Hypothalamus (tissue), 51 donors: ENCODE measurements at places on chromosomes 11 and 22.

- DNase-seq = no peak
Measured at GRCh38 chr11:79762279-79762921, 321.6 kb upstream of the TENM4 start.

DNA sequence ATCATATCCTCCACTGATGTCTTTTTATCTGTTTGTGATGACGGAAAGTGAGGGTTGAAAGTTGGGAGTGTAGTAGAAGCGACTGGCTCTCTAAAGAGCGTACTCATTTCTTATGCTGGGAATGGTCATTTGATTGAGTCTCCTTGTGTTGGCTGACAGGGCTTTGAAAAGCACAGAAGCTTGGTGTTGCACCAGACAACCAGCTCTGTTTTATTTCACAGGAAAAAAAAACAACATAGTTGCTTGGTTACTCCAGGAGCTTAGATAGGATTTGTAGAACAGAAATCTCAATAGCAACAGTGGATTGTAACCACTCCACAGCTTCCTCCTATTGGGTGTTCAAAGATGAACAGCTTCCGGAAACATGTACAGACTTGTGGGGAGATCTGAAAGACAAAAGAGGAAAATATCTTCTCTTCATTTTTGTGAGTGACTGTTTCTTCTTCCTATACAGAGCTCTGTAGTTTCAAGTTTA lies 2.7 kb downstream of the RBM14 start:
- no peak for DNase-seq

DNA sequence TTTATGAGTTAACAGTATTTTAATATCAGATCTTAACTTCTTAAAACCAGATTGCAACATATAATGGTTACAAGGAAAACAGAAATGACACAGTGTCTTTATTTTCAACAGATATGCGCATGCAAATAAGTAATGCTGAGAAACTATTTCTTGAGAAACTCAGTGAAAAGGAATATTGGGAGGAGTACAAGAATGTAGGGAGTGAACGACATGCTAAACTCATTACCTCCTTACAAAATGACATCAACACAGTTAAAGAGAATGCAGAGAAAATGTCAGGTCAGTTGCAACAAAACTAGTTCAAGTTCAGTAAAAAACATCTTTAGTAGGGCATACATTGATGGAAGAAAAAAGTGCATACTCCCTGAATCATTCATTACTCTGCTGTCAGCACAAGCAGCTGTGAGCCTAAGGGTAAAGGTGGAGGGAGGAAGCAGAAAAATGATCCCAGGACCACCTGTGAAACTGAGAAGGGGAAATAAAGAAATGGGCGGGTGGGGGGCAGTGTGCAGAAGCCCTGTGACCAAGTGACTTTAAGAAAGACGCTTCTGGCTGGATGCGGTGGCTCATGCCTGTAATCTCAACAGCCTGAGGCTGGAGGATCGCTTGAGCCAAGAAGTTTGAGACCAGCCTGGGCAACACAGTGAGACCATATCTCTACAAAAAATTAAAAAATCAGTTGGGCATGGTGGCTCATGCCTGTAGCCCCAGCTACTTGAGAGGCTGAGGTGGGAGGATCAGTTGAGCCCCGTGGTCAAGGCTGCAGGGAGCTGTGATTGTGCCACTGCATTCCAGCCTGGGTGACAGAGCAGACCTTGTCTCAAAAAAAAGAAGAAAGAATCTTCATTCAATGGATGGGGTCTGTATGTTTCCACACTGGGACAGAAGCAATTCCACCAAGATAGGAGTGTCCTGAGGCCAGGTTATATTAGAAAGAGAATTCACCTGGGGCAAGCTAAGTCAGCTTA lies 31.2 kb downstream of the CCDC83 start:
- no peak for DNase-seq

GRCh38 chr11:120098503-120099020 lies 39.4 kb downstream of the TRIM29 start:
- DNase-seq = no peak

- DNase-seq = no peak
Measured at GRCh38 chr22:40593460-40594273, 42.9 kb downstream of the MRTFA start.

GRCh38 chr11:128738942-128739341 lies 45.1 kb downstream of the FLI1 start:
- no peak for DNase-seq

GRCh38 chr11:9728058-9728457 lies 64.2 kb downstream of the SWAP70 start:
- no peak for DNase-seq

GRCh38 chr11:58786693-58787092 lies 55.0 kb upstream of the GLYAT start:
- DNase-seq = no peak

DNA sequence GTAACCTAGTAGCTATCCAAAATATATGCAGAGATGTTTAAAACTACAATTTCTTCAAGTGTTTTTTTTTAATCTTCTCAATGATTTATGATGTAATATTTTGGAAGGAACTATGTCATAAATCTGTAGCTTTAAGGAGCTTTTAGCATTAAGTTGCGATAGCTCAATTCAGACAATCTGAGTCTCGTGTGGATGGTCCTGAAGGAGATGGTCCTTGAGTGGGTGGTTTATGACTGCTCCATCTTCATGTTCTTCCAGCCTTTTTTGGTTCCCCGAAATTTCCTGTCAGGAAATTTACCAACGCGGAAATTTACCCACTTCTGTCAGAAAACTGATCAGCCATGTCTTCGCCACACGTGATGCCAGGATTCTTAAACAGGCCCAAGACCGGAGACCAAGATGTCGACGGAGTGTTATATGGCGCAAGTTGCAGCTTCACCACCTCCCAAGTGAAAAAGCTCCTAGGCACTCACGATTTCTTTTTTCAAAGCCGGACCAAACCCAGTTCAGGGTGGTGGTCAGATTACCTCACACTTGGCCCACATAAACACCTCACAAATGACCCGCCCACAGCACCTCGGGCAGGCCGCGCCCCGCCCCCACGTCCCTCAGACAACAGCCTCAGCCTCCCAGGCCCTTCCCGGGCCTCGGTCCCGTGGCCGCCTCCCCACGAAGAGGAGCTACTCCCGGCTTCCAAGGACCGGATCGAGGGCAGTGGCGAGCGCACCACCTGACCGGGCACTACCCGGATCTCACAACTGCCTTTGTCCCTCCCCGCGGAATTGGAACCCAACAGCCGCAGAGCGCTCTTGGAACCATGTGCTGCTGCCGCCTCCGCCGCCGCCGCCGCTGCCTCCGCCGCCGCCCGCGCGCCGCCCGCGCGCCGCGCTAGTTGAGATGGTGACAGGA lies at the start of gene MORC2:
Gene MORC2, minus strand, starts transcription at position 760 of the 909 bp plus-strand sequence. CDS start 885 bp downstream, outside the sequence.
- no peak for DNase-seq

DNA sequence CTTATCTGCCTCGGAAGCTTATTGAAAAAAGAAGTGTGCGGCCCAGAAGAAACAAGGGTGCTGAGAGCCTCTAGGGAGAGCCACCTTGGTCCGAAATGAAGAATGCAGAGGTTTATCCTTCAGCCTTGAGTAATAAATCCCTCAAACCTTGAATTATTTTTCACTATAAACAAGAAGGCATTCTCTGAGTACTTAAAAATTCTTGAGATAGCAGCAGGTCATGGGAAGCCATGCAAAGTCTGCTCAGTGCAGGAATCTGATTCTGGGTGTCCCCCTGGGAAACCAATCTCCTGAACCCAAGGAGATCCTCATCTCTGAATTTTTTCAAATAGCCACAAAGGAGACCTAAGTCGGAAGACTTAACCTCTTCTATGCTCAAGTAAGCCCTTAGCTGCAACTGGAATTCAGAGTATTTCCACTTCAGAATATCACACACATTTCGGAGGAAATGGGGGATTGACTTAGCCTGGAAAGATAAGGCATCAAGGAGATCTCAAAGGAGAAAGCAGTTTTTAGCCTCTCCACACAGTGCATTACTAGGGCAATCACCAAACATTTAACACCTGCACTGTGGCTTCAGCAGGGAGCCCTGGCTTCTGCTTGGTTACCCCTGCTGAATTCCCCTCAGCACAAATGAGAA lies 365.0 kb downstream of the ETS1 start:
- no peak for DNase-seq

GRCh38 chr22:22865311-22866072 lies 22.1 kb upstream of the IGLL5 start:
- DNase-seq = no peak

DNA sequence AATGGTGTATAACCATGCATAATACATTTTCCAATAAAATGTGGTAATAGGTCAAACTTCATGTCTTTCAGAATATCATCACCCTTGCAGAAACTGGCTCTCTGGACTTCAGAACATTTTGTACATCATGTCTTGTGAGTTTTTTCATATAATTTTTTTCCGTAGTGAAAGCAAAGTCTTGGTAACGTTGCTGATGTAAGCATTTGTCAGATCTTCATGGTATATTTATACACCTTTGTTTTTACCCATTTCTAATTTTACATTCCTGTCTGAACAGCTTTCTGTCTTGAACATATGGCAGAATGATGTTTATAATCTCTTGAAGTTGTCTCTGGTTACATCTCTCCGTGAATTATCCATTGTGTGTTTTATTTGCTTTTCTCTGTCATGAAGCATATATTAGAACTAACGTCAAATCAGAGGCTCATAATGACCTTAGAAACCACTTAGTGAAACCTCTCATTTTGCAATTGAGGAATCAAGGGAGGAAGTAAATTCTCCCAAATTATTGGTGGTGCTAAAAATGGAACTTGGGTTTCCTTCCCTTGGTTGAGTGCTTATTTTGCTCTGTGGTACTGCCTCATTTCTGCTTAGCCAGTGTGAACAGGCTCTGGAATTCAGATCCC lies 37.4 kb downstream of the CSRP3 start:
- no peak for DNase-seq

GRCh38 chr11:106070606-106071005 lies 6.5 kb downstream of the KBTBD3 start:
- no peak for DNase-seq

GRCh38 chr22:26318975-26319374 lies 110.1 kb upstream of the ASPHD2 start:
- DNase-seq = no peak

- peak; percentile 68 for DNase-seq
Measured at GRCh38 chr22:29704528-29705285, 15.1 kb upstream of the CABP7 start.

DNA sequence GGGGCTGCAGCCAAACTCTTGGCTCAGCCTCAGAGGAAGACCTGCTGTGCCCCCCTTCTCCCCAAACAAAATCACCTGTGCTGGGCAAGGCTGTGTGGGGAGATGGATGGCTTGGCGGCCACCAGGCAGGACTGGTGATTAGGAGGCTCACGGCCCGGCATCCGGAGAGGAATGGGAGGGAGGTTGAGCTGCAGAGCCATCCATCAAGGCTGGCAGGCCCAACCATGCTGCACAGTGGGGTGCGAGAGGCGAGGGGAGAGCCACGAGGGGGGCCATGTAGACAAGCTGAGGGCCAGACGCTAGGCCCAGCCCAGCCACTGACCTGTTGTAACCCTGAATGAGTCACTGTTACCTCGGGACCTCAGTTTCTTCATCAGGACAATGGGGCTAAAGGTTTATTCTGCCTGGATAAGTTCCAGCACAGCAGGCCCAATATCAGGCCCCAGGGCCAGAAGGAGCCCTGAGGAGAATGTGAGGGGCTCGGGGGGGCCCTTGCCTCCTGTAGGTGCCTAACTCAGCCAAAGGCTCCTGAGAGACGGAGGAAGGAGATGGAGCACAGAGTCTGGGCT lies 18.2 kb downstream of the PDE2A start:
- DNase-seq = no peak

DNA sequence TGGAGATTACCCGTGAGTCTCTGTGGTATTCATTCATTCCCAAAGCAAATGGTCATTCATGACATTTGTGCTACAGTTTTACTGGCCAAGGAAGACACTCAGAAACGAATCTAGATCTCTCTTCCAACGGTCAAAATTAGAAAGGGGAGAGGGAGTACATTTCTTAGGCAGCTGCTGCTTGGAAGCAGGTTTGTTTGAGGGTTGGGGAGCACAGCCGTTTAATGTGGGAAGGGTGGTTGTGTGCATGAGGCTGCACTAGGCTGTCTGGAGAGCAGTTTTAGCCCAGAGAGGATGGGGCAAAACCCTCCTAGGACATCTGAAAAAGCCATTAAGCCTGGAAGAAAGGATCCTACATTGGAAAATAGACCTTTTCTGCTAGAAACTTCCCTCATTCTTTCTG lies 29.7 kb upstream of the TIMP3 start:
- DNase-seq = no peak

GRCh38 chr11:75872887-75873416 lies 57.9 kb downstream of the UVRAG start:
- DNase-seq = no peak

DNA sequence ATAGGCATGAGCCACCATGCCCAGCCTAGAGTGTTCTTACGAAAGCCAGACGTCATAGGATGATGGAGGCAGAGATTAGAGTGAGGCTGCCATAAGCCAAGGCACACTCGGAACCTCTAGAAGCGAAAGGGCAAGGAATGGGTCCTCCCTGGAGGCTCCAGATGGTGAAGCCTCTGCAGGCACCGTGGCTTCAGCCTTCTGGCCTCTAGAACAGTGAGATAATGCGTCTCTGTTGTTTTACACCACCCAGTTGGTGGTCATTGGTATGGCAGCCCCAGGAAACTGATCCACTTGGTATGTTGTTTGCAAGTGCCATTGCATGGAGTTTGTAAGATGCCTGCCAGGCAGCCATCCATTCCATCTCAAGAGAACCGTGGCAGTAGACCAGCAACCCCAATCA lies 791.0 kb downstream of the TBC1D22A start:
- DNase-seq = no peak

DNA sequence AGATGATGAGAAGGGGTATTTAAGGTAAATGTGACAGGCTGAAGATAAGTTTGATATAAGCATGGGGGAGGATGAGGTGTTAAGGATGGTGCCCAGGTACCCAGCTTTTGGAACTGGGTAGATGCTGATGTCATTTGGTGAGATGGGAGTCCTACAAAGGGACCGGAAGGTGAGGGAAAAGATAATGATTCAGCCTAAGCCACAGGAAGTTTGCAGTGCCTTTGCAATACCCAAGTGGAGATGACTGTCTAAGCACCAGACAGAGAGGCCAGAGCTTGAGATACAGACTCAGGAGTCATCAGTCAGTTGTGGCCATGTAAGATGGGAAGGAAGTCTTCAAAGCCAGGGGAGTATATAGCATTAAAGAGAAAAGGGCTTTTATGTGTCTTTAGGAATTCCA lies 30.0 kb upstream of the SMCO4 start:
- no peak for DNase-seq

DNA sequence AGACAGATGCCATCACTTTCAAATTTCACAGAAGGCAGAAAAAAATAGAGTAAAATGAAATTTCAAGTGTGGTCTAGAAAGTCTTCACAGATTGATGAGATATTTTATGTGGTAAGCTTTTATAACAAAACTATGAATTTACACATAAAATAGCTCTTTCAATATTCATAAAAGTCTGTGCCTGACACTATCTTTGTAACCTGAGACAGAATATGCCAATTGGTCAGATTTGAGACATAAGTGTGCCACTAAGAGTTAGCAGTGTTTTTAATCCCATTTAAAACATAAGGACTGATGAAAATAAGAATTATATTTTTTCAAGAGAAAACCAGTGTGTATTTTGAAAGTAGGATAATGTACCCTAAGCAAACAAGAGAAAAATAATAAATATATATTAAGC lies 769.5 kb upstream of the LUZP2 start:
- DNase-seq = no peak

- no peak for DNase-seq
Measured at GRCh38 chr11:74626130-74626529, 33.7 kb downstream of the POLD3 start.
